Endothelial cell (in vitro differentiated cells): ENCODE measurements at places on chromosomes 5 and 9. TPM values are rescaled to one million over a fixed set of nuclear protein-coding genes. Genes with fewer than 3 reads are reported as not detected.

DNA sequence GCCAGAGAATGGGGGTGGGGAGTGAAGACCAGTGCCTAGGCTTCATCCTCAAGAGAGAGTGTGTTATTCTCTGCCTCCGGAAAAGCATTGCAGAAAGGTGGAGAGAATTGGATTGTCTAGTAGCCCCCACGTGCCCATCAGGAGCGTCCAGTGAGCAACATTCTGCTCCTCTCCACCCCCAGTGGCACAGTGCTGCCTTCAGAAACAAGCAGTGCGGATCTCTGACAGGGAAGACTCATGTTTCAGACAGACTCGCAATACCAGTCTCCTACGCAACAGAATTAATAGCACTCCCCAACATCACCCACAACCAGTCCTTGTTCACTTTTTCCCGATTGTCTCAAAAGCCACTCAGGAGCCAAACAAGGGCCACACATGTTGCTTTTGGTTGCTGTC is 14.9 kb upstream of the CEL start:
- H3K4me1 ChIP-seq = no peaks in the 10 kb centered on the region
- no peak for DNase-seq
- no peak overlapping the region for H3K27ac ChIP-seq
- H3K36me3 ChIP-seq = peaks cover 48% of the 10 kb centered on the region

DNA sequence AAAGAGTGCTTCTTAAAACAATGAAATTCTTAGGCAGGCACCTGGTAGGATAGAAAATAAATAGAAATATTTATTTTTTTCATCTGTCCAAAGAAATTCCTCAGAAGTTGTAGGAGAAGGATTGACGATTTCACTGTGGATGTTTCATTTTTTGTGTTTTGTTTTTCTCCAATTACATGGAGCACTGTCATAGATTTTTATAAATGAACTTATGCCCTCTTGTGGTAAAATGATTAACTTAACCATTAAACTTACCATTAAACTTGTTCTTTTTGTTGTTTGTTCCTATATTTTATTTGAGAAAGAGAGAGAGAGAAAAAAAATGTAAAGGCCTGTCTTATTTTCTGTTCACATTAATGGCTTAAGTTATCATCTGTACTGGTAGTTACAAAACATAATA is 339.2 kb downstream of the PRR16 start:
- H3K27me3 ChIP-seq = no peaks in the 10 kb centered on the region
- H3K36me3 ChIP-seq = no peaks in the 10 kb centered on the region
- H3K27ac ChIP-seq = no peak overlapping the region
- no peak for DNase-seq

GRCh38 chr5:14114615-14115251 is 28.4 kb upstream of the TRIO start:
- no peak overlapping the region for H3K27ac ChIP-seq
- no peaks in the 10 kb centered on the region for H3K27me3 ChIP-seq
- H3K4me1 ChIP-seq = peaks cover 28% of the 10 kb centered on the region
- no peak overlapping the region for H3K4me3 ChIP-seq

DNA sequence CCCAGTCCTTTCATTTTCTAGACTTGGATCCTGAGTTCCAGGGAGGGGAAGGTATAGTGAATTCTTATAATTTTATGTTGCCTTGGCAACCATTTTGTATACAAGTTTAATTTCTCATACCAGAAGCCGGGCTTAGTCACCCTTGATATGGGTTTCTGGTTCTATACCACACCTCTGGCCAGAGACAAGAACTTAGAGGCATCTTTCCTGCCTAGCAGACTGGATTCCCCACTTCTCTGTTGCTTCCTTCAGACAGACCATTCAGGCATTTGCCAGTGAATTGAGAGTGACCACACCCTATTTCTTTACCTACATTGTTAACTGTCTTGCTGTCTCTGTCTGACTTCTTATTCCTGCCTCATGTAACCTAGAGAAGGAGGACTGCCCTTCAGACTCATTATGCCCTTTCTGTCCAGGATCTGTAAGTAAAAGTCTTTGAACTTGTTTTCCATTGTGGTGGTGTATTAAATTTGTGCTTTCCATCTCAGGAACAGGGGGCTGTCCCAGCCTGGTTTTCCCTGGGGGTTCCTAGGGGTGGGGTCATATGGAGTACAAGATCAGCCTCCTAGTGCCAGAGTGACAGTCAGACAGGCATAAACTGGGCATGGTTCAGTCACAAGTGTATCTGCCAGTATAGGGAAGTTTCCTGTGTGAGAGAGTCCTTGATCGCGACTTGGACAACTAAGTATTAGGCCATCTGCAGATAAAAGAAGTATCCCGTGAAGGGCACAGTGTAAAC is 27.4 kb downstream of the TNFSF8 start:
- no peak overlapping the region for H3K4me3 ChIP-seq
- H3K27ac ChIP-seq = no peak overlapping the region
- H3K27me3 ChIP-seq = no peaks in the 10 kb centered on the region
- no peaks in the 10 kb centered on the region for H3K4me1 ChIP-seq
- no peaks in the 10 kb centered on the region for H3K36me3 ChIP-seq

DNA sequence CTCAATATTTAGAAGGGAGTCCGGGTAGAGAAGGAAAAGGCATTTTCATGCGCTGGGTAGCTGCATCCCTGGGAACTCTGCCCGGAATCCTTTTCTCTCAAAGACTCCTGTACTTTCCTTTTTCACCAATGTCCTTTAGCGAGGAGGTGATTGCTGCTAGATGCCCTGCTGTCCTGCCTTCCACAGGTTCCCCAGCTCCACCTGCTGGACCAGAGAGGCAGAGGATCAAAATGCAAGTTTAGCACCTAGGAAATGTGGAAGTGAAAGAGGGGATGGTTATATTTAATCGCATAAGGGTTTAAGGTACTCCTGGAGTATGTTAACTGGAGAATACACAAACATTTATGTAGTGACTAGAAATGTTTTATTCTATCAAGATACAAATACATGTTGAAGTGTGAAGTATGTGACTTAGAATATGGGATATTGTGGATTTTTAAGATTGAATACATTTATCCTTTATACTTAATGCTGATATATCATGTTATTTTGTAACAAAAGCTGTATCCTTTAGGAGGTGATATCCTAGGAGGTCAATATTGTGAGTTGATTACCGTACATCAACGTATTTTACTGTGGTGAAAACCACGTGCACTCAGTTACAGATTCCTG is 145.7 kb downstream of the ARHGAP26 start:
- peak; percentile 48 for DNase-seq
- H3K4me1 ChIP-seq = peaks cover 8% of the 10 kb centered on the region

DNA sequence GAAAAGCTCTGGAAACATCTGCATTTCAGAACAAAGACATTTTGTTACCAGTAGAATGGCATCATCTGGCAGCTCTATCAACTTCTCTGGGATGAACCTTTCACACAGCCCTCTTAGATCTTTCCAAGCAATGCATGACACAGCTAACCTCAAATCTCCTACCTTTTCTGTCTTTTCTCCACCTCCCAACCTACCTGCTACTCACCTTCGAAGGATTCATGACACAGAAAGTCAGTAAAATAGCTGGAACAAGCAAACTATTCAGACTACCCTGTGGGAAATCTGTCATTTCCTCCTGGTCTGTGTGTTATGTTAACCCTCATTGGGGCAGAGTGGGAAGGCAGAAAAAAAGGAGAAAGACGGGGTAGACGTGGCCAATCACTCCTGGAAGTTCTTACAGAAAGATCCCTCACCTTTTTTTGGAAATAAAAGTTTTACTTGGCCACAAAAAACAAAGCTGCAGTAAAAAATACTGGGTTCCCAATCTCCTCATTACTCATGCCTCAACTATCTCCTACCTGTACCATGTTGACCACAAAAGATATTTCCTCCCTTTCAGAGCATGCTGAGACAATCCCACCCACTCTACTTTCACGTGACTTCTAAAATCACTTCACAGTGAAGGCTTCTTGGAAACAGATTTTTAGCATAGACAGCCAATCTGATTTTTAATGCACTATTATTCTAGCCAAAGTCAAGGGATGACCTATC is 362.1 kb upstream of the RFX3 start:
- H3K4me1 ChIP-seq = peaks cover 6% of the 10 kb centered on the region
- H3K27me3 ChIP-seq = no peaks in the 10 kb centered on the region
- no peak overlapping the region for H3K27ac ChIP-seq
- no peaks in the 10 kb centered on the region for H3K36me3 ChIP-seq
- H3K4me3 ChIP-seq = no peak overlapping the region
- DNase-seq = no peak

DNA sequence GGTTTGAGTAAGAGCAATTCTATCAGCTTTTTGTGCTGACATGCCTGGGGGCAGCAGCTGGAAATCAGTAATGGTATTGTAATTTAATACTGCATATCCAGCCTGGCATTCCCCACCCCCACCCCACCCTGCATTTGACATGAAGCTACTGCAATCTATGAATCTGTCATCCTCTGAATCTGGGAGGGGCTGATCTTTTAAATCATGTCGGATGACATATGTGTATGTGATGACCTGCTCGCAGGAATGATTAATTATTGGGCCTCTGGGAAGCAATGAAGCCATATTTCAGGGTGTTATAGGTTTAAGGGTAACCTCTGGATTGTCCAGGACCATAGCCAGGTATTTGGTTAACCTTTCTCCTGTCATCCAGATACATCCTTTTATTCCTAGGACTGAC is 64.6 kb upstream of the RASGRF2 start:
- peaks cover 2% of the 10 kb centered on the region for H3K36me3 ChIP-seq
- no peak for DNase-seq
- H3K4me1 ChIP-seq = no peaks in the 10 kb centered on the region
- H3K27ac ChIP-seq = no peak overlapping the region
- peaks cover 3% of the 10 kb centered on the region for H3K27me3 ChIP-seq

- no peak overlapping the region for H3K4me3 ChIP-seq
- H3K27ac ChIP-seq = no peak overlapping the region
- H3K36me3 ChIP-seq = peaks cover 6% of the 10 kb centered on the region
- peaks cover 8% of the 10 kb centered on the region for H3K27me3 ChIP-seq
- DNase-seq = no peak
These were observed 115.8 kb downstream of the COL5A1 start for GRCh38 chr9:134757216-134757975.

- H3K4me1 ChIP-seq = peaks cover 10% of the 10 kb centered on the region
- H3K27me3 ChIP-seq = peaks cover 14% of the 10 kb centered on the region
- DNase-seq = no peak
- H3K36me3 ChIP-seq = peaks cover 8% of the 10 kb centered on the region
These were observed 6.0 kb downstream of the PDGFRB start for GRCh38 chr5:150149618-150150017.

- peaks cover 43% of the 10 kb centered on the region for H3K4me1 ChIP-seq
- peak; percentile 84 for DNase-seq
- no peaks in the 10 kb centered on the region for H3K36me3 ChIP-seq
- H3K27me3 ChIP-seq = peaks cover 13% of the 10 kb centered on the region
These were observed 17.9 kb upstream of the EGFL7 start for GRCh38 chr9:136644593-136645351.

- no peak for DNase-seq
- no peaks in the 10 kb centered on the region for H3K36me3 ChIP-seq
- no peaks in the 10 kb centered on the region for H3K4me1 ChIP-seq
- H3K27me3 ChIP-seq = no peaks in the 10 kb centered on the region
- no peak overlapping the region for H3K4me3 ChIP-seq
These were observed 58.0 kb upstream of the FBN2 start for GRCh38 chr5:128596071-128596470.

DNA sequence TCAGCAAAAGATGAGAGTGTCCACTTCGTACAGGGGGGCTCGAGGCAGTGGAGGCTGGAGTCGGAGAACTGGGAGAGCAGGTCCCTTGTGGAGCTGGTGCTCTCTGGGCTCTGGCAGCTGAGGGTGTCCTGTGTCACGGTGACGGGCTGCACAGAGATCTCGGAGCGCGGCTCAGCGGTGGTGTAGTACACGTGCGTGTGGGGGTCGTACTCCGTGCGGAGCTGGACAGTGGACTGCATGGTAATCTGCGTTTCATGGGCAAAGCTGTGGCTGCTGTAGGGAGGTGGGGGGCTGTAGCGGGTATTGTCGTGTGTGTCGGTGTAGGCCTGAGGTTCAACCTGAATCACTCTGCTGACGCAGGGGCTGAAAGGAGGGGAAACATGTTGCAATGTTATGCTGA is 48.0 kb downstream of the PTCH1 start:
- no peaks in the 10 kb centered on the region for H3K27me3 ChIP-seq
- H3K27ac ChIP-seq = peak overlapping the region; percentile 17
- H3K36me3 ChIP-seq = peaks cover 57% of the 10 kb centered on the region
- H3K4me1 ChIP-seq = peaks cover 3% of the 10 kb centered on the region
- no peak overlapping the region for H3K4me3 ChIP-seq

DNA sequence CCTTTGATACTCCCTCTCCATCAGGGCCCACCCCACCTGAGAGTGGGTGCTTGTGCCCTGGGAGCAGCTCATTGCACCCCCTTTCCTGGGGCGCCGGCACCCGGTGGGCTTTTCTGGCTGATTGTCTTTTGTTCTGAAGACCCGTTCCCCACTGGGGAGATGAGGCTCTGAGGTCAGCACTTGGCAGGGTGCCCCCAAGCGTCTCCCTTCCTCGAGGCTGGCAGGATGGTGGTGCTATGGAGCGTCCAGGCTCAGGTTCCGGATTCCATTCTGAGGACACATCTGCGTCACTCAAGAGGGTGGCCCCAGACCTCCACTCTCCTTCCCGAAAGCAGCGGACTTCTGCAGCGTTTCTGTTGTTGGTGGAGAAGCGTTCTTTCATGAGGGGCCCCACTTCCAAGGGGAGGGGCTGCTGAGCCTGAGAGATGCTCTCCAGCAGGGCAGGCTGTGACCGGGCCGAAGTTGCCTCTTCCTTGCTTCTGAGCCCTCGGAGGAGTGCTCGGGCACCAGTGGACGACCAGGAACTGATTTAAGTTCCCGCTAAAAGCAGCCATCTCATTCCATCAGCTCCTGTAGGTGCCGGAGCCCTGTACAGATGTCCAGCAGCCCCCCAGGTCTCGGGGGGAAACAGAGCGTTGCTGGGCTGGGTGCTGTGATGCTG is 42.2 kb downstream of the COL5A1 start:
- no peak overlapping the region for H3K4me3 ChIP-seq
- no peak for DNase-seq
- H3K27ac ChIP-seq = no peak overlapping the region
- no peaks in the 10 kb centered on the region for H3K4me1 ChIP-seq
- no peaks in the 10 kb centered on the region for H3K36me3 ChIP-seq
- peaks cover 3% of the 10 kb centered on the region for H3K27me3 ChIP-seq

- peaks cover 4% of the 10 kb centered on the region for H3K4me1 ChIP-seq
- no peaks in the 10 kb centered on the region for H3K36me3 ChIP-seq
- no peak overlapping the region for H3K4me3 ChIP-seq
- H3K27me3 ChIP-seq = peaks cover 5% of the 10 kb centered on the region
- H3K27ac ChIP-seq = no peak overlapping the region
These were observed 49.9 kb downstream of the PTPN3 start for GRCh38 chr9:109448223-109448622.

GRCh38 chr5:91707521-91707841 is 324.4 kb upstream of the ARRDC3 start:
- H3K4me1 ChIP-seq = peaks cover 7% of the 10 kb centered on the region
- no peaks in the 10 kb centered on the region for H3K36me3 ChIP-seq
- peak overlapping the region; percentile 27 for H3K27ac ChIP-seq
- DNase-seq = no peak
- H3K4me3 ChIP-seq = no peak overlapping the region

DNA sequence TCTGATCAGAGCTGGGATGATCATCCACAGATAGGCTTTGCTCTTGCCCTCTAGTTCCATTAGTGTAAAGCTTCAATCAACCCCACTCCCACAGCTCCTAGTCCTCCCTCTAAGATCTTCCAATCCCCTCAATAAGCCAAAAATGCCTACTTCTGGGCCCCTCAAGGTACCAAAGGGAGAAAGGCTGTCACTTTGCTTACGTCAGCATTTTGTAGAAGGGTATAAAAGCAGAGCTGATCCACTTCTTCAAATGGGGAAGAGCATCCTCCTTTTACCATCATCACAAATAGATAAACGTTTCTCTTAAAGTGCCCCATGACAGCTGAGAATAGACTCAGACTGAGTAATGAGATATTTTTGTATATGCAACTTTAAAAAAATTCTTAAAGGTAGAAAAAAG is 13.1 kb upstream of the ADGRV1 start:
- no peaks in the 10 kb centered on the region for H3K4me1 ChIP-seq
- no peak for DNase-seq

SPATA6L gene
- 6.7 TPM for total RNA-seq

GZMA gene
- total RNA-seq = 0.62 TPM

SLC45A2 gene
- 0.15 TPM for total RNA-seq

PCDHB11 gene
- 6.4 TPM for total RNA-seq

RNF208 gene
- total RNA-seq = 1.1 TPM

TPRN gene
- total RNA-seq = 8.2 TPM
